ENCODE measurements at places on chromosomes 2 and 18.

GRCh38 chr2:240355001-240355891 lies 80.2 kb upstream of the GPC1 start:
- DNase-seq = no peak

DNA sequence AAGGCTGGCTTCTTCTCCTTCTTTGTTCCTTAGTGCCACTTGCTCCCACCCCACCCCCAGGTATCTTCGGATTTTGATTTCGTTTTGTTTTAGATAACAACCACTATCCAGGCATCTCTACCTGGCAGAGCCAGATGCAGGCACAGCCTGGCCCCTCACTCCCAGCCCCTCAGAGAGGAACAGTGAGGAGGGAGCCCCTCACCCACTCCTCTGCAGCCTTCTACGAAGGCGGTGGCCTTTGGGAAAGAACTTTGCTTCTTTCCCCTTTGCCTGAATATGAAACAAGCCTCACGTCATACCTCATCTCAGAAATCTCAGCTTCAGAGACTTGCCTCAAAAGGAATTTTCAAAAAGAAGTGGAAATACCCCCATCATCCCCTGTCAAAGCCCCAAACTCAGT lies 6.3 kb upstream of the CYP26B1 start:
- no peak for DNase-seq

DNA sequence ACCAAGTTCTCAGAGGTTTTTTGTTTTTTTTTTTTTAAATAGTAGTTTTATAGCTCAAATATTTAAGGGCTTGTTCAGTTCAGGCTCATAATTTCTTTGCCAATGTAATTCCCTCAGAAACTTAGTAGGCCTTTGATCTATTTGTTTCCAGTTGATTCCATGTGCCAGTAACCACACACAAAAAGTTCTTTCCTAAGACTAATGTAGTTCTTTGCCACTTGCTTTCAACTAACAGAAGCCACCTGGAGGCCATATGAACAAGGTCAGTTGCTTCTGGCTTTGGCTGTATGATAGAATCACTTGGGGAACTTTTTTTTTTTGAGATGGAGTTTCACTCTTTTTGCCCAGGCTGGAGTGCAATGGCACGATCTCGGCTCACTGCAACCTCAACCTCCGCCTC lies 100.7 kb downstream of the DTNB start:
- DNase-seq = no peak

DNA sequence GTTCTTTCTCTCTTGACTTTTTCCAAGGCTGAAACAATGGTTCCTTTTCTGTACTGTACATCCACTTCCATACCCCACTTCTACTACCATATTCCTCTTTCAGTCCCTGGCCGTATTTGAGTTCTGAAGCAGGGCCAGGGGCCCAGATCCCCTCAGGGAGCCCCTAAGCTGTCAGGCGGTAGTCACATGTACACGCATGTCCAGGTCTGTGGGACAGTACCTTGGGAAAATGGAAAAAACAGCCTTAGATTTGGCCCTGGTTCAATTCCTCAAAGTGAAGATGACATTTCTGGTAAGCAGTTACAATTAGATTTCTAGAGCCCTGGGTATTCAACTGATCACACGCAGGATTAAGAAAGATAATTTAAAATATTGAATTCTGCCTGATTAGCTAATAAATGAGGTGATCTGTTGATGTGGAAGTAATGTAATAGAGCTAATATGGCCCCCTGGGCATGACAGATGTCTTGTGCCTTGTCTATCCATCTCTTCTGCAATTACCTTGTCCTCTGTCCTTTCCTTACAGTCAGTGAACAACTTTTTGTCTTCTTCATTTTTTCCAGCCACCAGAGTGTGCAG lies 44.4 kb downstream of the MRPL33 start:
- no peak for DNase-seq

DNA sequence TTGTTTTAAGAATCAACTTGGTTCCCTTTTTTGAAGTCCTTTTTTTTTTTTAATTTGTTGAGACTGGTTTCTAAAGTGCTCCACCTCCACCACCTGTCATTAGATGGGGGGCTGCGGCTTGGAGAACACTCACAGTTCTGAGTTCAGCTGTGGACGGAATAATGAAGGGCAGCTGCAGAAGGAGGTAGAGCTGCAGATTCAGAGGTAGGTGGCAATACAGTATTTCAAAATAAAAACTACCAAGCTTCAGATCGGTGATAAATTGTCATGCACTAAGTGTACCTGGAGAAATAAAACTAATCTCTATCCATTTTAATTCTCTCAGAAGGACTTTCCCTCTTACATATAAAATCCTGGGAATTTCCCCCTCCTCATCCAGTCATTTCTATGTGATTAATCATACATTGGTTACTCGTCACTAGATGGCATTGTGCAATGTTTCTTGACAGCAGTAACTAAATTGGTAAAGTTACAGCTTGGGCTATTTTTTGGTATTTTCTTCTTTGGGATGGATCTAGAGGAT lies 81.1 kb upstream of the SLC39A10 start:
- DNase-seq = no peak

DNA sequence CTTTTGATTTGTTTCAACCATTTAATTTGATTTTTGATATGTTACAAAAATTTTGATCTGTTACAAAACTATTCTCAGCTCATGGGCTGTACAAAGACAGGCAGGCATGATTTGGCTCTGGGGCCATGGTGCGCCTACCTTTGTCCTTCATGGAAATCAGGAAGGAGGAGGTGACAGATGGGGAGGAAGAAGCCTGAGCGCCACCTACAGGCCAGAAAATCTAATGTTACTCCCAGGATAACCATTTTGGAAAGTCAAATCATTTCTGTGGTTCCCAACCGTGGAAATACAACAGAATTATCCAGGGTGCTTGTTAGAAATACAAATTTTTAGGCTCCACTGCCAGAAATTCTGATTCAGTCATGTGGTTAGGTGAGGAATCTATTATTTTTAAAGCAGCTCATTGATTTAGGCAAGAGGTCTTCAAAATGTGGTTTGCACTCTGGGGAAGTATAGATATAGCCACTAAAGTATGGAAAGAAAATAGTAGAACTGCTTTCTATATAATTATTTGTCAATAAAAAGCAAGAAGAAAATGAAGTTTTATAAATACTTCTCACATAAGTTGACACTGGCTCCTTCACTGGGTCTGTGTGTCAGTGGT lies 93.9 kb downstream of the EVA1A start:
- DNase-seq = peak; percentile 16

DNA sequence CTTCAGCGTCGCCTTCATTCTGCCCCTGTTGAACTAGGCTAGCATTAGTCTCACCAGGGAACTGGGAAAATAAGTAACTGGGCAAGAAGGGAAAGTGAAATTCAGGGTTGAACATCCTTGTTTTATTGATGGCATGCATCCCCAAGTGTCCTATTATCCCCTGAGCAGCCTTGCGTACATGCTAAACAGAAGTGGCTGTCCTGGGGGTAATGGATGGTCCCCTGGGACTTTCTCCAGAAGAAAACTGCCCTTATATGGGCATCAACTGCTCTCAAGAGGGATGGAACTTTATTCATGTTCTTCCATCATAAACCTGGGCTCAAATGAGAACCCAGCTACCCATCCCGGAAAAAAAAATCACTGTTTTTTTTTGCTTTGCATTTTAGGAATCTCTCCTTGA lies 11.8 kb upstream of the SMIM21 start:
- DNase-seq = no peak

GRCh38 chr2:54560146-54560881 lies 104.2 kb downstream of the SPTBN1 start:
- no peak for DNase-seq

GRCh38 chr18:10950876-10951630 lies 198.3 kb downstream of the PIEZO2 start:
- DNase-seq = no peak

DNA sequence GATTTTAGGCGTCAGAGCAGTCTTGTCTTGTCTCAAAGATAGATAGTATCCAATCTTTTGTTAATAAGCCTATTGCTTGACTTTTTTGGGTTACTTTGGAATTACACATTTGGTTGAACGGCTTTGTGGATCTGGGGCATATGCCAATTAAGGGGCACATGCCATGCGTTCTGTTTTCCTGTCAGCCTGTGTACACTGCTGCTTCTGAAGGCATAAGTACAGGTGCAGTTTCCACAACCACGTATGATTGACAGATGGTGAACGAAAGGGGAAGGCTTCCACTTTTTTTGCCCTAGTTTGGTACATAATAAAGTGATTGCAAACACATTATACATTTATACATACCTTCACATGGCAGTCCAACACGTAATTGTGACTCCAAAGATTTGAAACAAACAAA lies 102.3 kb downstream of the RAPH1 start:
- no peak for DNase-seq

DNA sequence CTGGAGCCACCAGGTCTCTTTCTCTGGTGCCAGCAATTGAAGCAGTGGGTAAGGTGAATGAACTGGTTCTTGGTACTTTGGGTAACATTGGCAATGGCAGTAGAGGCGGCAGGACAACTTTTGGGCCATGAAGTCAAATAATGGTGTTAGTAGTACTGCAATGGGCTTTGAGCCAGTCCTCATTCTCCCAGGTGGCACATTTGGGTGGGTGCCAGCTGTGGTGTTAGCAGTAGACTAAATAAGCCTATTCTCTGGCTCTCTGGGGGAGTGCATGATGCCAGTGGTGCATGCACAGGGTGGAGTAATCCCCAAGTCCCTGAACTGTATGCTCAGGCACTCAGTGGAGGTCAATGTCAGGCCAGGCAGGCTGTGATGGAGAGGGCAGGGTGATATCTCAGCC lies 120.2 kb upstream of the LRRTM4 start:
- DNase-seq = no peak
